Breast epithelium (tissue), 4 donors: ENCODE measurements at places on chromosomes 12 and 14.

DNA sequence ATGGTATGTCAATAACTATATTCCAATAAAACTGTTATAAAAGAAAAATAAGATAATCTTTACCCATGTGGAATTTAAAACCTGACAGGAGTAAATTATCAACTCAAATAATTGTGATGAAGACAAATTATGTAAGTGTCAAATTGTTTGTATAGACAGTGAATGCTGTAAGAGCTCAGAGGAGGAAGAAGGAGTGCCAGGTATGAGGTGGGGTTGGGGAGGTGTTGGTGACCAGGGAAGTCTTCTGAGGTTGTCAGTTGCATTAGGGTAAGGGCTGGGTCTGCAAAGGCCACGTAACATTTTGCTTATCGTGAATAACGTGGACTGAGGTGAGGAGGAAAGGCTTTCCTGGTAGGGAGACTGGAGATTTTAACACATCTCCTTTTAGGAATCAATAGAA is 2.5 kb upstream of the MAX start:
- no peak for DNase-seq

GRCh38 chr12:2190085-2190484 is 137.3 kb downstream of the CACNA1C start:
- DNase-seq, result no peak

GRCh38 chr12:32536000-32536345 is 136.6 kb downstream of the FGD4 start:
- no peak for DNase-seq

GRCh38 chr14:105281371-105282097 is 19.3 kb downstream of the BRF1 start:
- no peak for DNase-seq

DNA sequence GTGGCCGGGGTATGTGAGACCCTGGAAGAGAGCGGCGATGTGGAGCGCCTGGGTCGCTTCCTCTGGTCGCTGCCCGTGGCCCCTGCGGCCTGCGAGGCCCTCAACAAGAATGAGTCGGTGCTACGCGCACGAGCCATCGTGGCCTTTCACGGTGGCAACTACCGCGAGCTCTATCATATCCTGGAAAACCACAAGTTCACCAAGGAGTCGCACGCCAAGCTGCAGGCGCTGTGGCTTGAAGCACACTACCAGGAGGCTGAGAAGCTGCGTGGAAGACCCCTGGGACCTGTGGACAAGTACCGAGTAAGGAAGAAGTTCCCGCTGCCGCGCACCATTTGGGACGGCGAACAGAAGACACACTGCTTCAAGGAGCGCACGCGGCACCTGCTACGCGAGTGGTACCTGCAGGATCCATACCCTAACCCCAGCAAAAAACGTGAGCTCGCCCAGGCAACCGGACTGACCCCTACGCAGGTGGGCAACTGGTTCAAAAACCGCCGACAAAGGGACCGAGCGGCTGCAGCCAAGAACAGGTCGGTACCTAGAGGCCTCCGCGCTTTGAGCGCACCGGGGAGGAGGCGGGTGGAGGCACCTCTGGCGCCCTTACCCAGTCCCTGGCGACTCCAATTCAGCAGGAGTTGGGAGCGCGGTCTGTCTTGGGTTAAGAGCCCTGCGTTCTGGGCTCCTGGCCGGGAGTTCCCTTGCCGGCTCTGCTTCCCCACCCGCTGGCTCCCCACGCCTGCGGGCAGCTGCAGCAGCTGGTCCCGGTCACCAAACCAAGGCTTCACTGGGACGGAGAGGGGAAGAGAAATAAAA is 700 bp downstream of the SIX6 start:
- no peak for DNase-seq

GRCh38 chr12:52204931-52205505 is 13.2 kb upstream of the KRT80 start:
- no peak for DNase-seq

GRCh38 chr12:45668641-45669040 is 60.9 kb upstream of the ARID2 start:
- DNase-seq, result no peak

DNA sequence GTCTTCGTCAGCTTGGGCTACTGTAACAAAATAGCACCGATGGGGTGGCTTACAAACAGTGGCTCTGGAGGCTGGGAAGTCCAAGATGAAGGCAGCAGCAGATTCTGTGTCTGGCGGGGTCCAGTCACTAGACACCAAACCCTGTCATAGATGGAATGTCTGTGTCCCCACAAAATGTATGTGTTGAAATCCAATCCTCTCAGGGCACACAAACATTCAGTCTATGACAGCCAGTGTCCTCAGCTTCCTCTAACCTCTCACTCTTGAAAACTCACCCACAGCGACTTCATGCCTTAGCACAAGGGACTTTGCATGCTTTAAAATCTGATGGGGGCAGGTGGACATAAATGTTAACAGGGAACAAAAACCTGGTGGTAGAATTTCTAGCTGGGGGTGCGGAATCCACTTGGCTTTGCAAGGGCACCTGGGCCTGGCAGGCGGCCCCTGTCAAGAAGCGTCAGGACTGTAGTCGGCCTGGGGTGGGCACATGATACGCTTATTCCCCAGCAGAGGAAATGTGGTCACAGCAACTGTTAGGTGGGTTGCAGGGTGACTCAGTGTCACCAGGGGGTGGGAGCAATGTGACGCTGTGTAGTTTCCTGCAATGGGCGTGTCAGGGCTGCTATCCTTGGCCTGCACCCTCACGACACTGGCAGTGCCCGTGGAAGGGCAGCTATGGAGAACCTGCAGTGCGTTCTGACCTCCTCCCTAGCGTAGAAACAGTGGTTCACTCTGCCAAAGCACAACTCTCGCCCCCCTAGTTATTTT is 17.7 kb downstream of the RIN3 start:
- DNase-seq, result no peak

- no peak for DNase-seq
Observed at GRCh38 chr12:130026608-130027176, 122.9 kb upstream of the TMEM132D start.
